CD4-positive, alpha-beta T cell treated with Interleukin-15 for 1 hour (primary cell): ENCODE measurements at places on chromosomes 1 and 21.

GRCh38 chr1:41874151-41874719, 44.5 kb downstream of the HIVEP3 start:
- no peak for DNase-seq

DNA sequence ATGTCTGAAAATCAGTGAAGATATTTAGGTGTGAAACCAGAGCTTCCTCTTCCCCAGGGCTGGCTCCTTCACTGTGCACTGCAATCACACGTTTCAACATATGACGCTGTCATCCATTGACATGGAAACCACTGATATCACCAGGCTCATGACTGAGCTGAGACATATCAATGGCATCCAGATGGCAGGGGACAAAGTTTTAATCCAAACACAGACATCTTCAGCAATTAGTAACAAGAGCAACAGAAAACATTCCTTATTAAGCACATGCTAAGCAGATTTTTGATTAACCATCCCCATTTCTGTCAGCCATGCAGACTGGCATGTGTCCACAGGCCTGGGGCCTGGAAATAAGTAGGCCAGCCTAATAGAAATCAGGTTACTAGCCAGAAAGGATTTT, 108.0 kb upstream of the ADAR start:
- peak; percentile 42 for DNase-seq

GRCh38 chr1:181557313-181557712, 74.0 kb downstream of the CACNA1E start:
- DNase-seq: no peak

DNA sequence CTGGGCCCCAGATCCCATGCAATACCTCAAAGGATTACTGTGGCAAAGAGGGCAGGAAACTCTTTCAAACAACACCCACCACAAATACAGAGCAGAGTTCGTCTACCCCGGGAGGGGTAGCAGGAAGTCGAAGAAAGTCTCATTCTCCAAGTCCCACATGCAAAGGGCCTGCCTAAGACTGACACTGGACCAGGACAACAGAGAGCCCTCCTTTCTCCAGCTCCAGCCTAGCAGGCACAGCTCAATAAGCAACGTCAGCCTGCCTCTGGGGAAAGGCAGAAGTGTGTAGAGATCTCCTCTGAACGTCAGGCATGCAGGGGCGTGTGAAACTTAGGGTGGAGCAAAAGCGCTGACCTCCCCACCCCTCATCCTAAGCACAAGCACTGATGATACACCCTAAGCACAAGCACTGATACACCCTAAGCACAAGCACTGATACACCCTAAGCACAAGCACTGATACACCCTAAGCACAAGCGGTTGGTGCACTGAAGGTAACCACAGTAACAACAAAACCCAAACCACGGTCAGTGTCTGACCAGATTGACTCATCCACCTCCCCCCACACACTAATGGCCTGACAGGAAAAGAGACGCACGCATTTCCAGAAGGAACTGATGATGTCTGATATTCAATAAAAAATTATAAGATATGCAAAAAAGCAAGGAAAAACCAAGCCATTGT, 1.3 kb downstream of the KRTAP12-3 start:
- DNase-seq: no peak

- DNase-seq: no peak
These were observed 40.3 kb downstream of the CFHR5 start for GRCh38 chr1:197017558-197018146.

DNA sequence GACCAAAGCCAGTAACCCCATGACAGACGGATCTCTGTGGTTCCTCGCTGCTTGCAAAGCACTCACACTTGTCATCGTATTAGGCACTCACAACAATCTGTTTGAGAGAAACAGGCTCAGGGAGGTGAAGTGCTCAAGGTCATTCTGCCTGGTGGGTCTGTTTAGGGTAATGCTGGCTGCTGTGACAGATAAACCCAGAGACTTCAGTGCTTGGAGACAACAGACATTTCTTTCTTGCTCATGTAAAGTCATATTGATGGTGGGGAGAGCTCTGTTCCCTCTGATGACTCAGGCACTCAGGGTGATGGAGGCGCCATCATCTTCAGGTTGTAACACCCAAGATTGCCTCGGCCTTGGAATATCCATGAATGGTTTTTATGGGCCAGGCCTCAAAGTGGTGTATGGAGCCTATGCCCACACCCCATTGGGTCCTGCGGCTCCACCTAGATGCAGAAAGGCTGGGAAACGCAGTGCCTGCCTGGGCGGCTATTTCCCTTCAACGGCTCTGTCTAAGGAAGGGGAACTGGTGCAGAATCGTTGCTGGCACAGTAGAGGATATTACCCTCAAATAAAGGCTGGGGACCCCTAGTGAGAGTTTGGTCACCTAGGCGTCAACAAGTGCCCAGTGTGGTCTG, 71.6 kb upstream of the SELENON start:
- no peak for DNase-seq

- DNase-seq: no peak
These were observed 184.1 kb downstream of the ZBTB18 start for GRCh38 chr1:244235157-244235556.

GRCh38 chr1:60108196-60108595, 34.6 kb upstream of the C1orf87 start:
- no peak for DNase-seq

- DNase-seq: no peak
These were observed 110.4 kb upstream of the IPO9 start for GRCh38 chr1:201718346-201719202.

DNA sequence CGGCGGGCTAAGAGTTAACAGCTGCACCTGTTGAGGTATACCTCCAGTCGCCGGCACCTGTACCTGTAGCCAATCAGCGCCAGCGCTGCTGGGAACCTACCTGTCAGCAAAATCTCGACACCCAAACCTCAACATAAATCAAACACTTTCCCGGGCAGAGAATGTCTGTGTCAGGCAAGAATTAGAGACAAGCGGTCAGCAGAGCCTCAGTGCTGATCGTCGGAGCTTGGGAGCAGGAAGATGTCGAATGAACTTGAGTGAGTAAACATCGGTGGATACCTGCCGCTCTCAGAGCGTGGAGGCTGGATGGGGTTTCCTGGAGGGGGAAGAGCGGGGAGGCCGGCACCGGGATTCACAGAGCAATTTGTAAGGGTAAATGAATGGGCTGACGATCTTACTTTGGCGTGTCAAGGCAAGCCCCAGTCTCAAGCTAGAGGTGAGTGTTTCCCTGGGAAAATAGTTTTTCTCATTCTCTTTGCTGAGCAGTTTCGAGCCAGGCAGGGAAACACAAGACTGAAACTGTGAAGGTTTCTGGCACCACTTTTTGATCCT, at the start of gene GRHL3:
Gene GRHL3 (plus strand): TSS at position 46 of the 552 bp plus-strand sequence. CDS start 195 bp downstream, at position 241.
- peak; percentile 23 for DNase-seq

GRCh38 chr1:1211541-1212441, 2.2 kb downstream of the TNFRSF4 start:
- DNase-seq: peak; percentile 10

- DNase-seq: no peak
These were observed 115.5 kb downstream of the RERE start for GRCh38 chr1:8701794-8702471.

GRCh38 chr1:198047913-198048312, 108.9 kb upstream of the NEK7 start:
- DNase-seq: no peak

GRCh38 chr1:159771127-159771895, 9.5 kb upstream of the DUSP23 start:
- no peak for DNase-seq

- no peak for DNase-seq
These were observed 19.5 kb upstream of the PSMB2 start for GRCh38 chr1:35660581-35661473.
